ENCODE measurements at places on chromosomes 1 and 21.

GRCh38 chr1:239566074-239566473, 179.7 kb downstream of the CHRM3 start:
- no peak for DNase-seq

DNA sequence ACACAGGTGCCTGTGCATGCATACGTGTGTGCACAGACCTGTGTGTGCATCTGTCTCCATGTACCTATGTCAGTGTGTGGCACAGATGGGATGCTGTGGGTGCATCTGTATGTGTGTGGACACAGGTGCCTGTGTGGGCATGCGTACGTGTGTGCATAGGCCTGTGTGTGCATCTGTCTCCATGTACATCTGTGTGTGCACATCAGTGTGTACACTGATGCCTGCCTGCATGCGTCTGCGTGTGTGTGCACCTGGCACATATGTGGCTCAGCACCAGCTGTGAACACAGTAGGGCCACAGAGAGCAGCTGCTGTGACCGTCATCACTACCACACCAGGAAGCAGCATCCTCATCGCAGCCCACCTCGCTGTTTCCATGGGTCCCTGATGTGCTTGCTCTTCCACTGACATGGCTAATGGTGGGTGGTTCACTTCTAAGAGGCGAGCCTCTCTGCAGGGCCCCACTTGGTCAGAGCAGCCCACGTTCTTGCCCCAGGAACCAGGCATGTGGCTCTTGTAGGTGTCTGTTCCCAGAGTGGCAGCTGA, 9.6 kb upstream of the SPATC1L start:
- DNase-seq = no peak

DNA sequence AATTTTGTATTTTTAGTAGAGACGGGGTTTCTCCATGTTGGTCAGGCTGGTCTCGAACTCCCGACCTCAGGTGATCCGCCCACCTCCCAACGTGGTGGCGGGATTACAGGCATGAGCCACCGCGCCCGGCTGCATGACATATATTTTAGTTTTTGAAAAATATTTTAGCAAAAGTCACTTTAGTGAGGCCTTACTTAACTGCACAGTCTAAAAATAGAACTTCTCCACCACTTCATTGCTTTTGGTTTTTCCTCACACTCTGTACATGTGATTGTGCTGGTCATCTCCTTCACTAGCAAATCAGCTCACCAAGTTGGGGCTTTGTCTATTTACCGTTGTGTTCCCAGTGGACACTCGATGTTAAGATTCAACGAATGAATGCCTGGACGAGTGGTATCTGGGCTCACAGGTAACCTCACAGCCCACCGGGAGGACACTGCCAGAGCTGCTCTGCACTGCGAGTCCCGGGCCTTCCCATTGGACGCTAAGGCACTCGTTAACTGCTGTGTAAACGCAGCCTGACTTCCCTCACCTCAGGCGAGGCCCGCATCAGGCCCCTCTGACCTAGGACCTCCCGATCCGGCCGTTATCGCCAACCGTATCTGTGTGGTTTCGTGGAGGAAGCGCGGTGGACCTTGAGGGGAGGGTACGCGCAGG, 14.0 kb upstream of the ZNF692 start:
- DNase-seq = no peak

DNA sequence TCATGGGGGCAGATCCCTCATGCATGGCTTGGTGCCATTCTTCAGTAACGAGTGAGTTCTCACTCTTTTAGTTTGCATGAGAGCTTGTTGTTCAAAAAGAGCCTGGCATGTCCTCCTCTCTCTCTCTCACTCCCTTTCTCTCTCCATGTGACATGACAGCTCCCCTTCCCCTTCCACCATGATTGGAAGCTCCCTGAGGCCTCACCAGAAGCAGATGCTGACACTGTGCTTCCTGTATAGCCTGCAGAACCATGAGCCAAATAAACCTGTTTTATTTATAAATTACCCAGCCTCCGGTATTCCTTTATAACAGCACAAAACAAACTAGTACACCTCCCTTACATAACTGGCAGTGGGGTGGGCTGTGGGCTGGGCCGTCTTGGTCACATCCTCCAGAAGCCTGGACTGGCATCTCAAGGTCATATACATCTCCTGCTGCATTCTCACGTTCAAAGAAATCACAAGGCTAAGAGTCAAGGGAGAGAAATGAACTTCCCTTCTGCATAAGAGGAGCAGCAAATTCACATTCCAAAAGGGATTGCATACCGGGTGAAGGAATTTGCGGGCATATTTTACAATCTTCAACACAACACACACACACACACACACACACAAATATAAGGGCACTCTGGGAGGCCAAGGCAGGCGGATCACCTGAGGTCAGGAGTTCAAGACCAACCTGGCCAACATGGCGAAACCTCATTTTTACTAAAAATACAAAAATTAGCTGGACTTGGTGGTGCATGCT, 2.3 kb upstream of the CCSAP start:
- no peak for DNase-seq

DNA sequence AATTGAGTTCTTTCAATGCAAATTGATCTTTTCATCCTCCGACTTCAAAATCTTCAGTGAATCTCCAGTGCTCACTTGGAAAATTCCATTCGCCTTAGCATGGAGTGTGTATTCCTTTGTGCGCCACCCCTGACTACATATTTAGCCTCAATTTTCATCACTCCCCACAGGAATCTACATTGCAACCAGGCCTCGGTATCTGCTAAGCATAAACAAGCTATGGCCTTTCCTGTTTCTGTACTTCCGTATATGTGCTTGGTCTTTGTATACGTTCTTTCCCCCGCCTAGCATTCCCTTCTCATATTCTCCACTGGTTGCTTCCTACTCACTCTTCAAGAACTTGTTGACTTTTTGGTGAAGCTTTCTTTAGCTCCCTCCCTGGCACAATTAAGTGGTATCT, 470.8 kb downstream of the LMO4 start:
- no peak for DNase-seq

DNA sequence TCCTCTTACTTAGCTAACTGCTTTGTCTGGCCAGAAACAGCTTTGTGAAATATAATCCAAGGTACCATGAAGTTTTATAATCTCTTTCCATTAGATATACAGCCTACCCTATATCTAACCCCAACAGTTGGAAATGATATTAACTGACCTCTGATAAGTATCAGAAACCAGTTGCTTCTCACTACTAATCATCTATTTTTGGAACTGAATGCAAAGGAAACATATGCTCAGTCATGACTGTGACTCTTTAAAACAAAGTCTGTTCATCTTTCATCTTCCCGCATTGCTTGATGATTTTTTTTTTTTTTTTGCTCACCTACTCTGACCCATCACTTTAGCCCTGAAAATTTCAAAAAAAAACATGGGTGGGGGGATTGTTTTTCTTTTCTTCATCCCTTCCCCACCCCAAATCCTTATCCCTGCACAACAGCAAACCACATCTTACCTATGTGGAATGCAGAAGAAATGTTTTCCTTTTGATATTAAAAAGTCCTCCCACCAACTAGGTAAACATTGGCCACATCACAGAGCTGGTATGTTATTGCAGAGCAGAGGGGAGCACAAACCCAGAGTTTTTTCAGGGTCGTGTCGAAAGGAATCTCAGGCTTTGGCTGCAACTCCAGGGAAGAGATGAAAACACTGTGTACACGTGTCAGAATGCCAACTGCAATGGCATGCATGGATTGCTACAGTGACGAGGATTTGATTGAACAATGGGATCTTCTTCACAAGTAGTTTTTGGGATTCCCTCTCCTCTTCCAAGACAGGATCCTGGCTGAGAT, 137.3 kb downstream of the SLC30A10 start:
- DNase-seq = no peak

GRCh38 chr1:208060215-208060869, 149.4 kb upstream of the CD34 start:
- no peak for DNase-seq

DNA sequence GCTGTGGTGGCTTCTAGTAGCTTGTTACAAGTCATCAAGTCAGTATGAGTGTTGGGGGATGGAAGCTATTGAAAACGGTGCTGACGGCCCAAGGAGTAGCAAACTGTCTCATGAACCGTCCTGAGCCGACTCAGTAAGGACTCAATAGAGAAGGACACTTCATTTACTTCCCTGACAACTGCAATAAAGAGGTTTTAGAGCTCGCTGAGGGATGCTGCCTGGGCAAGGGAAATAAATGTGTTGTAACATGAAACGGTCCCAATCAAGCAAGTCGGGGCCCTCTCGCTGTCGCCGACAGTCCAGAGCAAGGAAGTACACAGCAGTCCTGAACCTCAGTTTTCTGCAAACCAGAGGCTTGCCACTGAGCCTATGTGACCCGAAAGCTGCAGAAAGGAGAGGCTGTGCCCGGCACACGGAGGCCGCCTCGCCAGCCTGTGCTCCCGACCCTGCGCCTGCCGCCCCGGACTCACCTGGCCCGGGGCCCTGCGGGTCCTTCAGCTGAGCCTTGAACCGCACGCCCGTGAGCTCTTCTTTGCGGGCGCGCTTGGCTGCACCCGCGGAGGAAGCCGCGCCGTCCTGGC, 423 bp downstream of the URB1 start:
- no peak for DNase-seq

- no peak for DNase-seq
Observed at GRCh38 chr1:165296205-165296604, 60.3 kb downstream of the LMX1A start.

GRCh38 chr1:66930823-66931174, 6.0 kb downstream of the MIER1 start:
- DNase-seq = no peak

DNA sequence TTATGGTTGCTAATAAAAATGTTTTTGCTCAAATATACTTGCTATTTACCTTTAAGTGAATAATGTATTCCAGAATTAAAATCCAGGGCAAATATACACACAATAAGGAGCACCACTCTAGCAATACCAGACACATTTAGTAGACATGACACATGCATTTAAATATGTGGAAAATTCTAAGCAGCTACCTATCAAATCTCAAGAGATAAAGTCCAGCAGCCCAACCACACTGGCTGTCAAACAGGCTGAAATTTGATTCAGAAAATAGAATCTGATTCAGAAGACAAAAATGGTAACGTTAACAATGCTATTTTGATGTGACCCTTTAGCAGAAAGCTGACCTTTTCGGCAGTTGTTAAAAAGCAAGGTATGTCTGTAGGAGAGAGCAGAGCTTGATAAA, 42.3 kb downstream of the PLEKHO1 start:
- no peak for DNase-seq

DNA sequence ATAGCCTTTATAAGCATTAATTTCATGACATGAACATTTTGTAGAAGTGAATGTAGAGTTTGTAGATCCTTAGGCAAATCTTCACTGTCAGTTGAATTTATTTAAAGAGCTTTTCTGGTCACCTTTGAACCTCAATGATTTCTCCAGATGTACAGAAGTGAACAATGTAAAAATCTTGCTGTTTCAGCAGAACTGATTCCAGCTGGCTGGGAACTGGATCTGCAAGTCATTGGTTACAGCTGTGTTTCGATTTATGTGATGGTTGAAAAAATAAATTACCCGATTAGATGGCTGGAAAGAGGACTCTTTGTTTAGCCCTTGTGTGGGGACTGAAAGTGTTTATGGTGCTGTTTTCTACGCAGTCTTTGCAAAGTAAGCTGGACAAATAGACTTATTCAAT, 849.8 kb downstream of the USP25 start:
- no peak for DNase-seq

DNA sequence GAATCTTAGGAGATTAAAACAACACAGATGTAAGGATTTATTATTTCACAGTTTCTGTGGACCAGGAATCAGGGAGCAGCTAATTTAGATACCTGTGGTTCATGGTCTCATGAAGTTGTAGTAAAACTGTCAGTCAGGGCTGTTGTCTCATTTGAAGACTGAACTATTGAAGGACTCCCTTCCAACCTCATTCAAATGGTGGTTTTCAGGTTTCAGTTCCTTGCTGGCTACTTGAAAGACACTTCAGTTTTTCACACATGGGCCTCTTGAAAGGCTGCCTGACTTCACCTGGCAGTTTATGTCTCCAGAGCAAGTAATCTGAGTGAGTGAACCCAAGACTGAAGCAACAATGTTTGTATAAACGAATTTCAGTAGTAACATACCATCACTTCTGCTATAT, 915.9 kb downstream of the PLA2G4A start:
- no peak for DNase-seq

DNA sequence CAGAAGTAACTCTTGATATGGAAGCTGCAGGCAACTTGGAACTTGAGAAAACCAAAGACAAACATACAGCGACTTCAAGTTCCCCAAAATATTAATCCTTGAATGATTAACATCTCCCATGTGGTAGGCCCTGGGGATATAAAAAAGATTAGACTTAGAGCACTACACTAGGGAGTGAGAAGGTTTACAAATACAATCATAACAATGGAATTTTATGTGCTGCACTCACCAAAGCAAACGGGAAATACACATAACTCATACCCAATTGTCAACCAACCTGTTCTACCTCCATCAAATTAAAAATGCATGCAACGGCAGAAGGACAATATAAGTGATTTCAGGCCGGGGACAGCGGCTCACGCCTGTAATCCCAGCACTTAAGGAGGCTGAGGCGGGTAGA, 3.7 kb downstream of the SMYD3 start:
- DNase-seq = no peak

GRCh38 chr1:151282883-151283725, 1.0 kb downstream of the ZNF687 start:
- DNase-seq = no peak

- DNase-seq = no peak
Observed at GRCh38 chr1:98964198-98964597, 40.5 kb downstream of the PLPPR5 start.

DNA sequence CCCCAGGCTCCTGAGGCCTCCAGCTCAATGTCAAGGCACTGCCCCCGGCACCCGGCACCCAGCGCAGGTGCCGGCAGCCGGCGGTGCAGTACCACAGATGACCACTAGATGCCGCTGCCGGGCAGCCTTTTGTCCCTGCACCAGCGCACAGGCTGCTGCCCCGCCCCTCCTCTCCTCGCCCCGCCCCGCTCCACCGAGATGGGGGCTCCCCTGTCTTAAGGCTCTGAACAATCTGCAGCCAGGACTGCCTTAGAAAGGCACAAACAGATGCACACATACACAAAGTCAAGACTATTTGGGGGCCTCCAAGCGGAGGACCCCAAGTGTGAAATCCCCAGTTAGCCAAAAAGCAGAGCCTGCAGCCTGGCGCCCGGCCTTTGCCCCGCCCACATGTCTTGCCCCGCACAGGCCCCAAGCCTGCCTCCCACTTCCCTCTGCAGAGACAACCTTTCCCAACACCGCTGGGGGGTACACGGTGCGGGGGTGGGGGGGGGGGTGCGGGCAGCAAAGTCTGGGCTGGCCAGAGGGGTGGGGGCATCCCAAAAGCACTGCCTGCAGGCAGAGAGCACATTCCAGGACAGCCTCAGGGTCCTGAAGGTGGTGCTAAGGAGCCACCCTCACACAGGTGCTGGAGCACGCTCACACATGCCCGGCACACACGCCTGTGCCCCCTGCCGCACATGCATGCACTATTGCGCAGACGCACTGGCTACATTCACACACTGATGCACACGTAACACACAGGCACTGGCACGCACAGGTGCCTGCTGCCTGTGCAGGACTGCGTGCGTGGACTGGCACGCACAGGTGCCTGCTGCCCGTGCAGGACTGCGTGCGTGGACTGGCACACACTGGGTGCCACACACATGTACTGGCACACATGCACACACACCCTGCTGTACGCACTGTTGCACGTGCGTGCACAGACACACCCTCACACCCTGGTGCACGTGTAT, 37.1 kb downstream of the ARHGEF16 start:
- DNase-seq = peak; percentile 58

- no peak for DNase-seq
Observed at GRCh38 chr1:205914730-205915129, 28.5 kb downstream of the SLC26A9 start.

GRCh38 chr1:51912881-51913280, 34.4 kb upstream of the NRDC start:
- no peak for DNase-seq
